Kasumi-1 (cell line): ENCODE measurements at places on chromosomes 1 and 21.

GRCh38 chr21:33441489-33442477, 38.0 kb downstream of the TMEM50B start:
- DNase-seq: no peak

DNA sequence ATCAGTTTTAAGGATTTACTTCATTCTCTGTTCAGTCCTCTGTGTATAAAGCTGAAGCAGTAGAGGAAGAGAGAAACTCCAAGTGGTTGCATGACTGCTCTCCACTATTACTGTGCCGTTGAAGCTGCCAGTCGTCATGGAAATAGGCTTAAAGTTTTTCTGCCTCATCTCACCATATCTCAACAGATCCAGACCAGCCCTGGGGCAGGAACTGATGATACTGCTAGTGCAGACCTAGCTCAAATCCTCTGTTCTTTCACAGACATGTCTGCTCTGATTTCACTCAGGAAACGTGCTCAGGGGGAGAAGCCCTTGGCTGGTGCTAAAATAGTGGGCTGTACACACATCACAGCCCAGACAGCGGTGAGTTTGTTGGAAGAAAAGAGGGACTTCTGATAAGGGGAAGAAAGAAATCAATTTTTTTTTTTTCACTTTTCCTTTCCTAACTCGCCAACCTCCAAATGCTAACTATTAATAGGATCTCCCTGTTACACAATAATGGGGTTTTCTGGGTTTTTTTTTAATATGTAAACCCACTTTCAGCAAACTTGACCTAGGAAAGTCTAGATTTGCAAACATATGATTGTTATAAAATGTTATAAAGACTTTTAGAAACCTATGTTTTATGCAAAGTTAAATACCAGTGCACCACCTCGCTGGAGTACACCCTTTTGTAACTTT, 22.2 kb upstream of the STRIP1 start:
- no peak for DNase-seq

DNA sequence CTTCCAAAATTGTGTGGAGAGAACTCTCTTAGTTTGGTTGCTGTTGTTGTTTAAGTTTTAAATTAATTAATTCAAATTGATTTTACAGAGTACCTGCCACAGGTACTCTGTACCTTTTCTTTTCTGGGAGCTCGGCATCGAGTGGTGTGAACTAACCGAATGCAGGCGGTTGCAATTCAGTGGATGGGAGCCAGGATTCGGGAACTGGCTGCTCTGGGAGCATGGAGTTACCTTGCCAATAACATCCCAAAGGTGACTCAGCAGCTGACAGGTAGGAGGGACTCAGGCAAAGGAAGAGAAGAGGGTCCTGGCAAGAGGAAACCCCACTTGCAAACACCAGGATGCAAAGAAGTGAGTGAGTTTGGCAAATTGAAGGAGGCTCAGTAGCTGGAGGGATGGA, 24.7 kb upstream of the KANK4 start:
- no peak for DNase-seq

DNA sequence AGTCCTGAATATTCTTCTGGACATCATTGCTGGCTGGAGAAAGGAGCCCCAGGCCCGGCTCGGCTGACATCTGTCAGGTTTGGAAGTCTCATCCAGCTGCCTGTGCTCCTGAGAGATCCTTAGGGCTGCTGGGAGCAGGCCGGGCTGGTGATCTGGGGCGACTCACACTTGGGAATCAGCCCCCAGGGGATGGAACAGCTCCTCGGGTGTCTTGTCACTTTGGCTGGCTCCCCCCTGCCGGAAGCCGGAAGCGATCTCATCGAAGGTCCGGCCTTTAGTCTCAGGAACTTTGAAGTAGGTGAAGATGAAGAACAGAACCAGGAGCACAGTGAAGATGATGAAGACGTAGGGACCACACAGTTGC, 31.8 kb downstream of the SLC2A1 start:
- no peak for DNase-seq

- no peak for DNase-seq
Observed at GRCh38 chr1:224131253-224131652, 17.3 kb downstream of the FBXO28 start.

GRCh38 chr1:19676438-19676922, 11.8 kb downstream of the HTR6 start:
- DNase-seq: peak; percentile 64

DNA sequence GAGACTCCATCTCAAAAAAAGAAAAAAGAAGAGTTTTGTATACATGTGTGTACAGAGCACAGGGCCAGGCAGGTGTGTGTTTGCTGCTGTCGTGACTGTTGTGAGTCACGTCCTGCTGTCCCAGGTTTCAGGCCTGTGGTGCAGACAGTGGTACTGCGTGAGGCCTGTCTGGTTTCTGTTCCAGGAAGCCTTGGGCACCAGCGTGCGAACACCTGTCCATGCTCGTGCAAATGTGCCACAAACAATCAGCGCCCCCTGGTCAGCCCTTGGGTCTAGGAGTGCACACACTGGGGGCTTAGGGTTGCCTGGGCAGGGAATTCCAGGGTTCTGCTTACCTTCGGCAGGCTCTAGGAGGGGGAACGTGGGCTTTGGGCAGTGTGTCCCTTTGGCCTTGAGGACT, 16.9 kb downstream of the GPR157 start:
- DNase-seq: no peak

GRCh38 chr1:116763116-116763786, 9.0 kb downstream of the CD2 start:
- no peak for DNase-seq

DNA sequence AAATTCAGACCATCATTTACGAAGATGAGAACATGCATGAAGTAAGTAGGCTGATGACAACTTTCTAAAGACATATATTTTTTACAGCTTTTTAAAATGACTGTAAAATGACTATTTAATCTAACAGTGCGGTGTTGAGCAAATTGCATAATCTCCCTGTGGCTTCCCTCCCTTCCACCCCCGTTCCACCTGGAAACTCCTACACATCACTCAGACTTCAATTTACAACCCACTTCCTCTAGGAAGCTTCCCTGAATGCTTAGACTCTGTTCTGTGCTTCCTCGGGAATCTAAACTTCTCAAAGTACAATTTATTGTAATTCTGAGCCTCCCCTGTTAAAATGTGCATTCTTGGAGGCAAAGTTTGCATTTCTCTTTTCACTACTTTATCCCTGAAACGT, 354.9 kb downstream of the DPYD start:
- DNase-seq: no peak

DNA sequence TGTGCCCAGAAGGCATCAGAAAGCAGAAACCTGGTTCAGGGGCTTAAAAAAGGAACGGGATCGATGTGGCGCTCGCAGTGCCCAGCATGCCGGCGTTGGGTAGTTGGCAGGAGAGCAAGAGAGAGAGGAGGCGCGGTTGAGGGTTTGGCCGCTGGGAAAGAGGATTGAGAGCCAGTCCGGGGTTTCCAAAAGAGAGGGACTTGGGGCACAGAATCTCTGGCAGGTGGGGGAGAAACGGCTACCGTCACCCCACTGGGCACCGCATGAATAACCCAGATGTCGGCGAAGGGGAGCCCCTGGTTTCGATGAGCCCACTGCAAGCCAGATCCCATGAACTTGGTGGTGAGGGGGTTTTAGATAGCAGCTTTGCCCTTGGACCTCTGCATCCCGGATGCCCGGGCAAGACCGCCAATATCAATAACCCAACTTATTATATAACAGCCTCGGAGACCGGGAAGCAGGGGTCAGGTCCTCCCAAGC, 60.4 kb upstream of the ACOT11 start:
- DNase-seq: no peak

DNA sequence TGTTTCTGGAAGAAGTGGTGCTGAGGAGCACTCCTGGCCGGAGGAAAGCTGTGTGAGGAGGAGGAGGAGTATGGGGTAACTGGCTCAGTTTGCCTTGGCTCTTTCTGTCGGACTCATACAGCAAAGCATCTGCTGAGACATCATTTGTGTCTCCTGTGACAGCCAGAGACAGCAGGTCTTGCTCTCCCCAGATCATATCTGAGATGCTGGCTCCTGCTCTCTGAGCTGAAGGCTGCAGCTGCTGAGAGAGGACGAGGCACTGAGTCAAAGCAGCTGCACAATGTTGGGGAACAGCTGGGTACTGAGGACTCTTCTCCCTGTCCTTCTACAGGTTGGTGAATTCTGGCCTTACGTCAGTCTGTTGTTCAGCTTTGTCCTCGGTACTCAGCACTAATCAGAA, 14.3 kb downstream of the OR2B11 start:
- no peak for DNase-seq

GRCh38 chr1:43554444-43554992, 23.8 kb downstream of the PTPRF start:
- DNase-seq: peak; percentile 68

GRCh38 chr1:67564193-67564592, 120.8 kb upstream of the GADD45A start:
- DNase-seq: no peak

DNA sequence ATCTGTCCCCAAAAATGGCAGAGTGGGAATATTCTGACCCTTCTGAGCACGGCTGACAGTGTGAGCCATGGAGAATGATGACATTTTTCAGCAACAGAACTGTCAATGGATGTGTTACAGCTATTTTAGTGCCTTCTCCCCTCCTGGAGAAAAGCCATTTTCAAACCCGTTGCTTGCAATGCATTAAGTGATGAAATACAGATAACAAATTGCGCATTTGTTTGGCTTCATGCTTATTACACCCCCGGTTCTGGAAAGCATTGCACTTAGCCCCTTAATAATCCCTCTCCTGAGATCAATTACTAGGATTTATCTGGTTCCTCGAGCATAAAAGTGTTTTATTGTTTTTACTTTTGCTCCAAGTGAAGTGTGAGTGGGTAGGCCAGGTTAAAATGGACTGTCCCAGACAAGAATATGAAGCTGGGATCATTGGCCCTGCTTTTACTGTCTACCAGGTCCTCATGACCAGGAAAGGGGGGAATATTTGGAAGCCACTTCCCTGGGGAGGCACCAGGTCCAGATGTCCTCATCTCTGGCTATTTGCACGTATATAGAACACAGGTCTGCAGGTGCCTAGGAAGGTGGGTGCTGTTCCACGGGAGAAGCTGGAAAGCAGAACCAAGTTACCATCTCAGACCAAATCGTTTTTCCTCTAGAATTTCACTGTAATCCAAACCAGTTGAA, 37.5 kb upstream of the HHAT start:
- no peak for DNase-seq

DNA sequence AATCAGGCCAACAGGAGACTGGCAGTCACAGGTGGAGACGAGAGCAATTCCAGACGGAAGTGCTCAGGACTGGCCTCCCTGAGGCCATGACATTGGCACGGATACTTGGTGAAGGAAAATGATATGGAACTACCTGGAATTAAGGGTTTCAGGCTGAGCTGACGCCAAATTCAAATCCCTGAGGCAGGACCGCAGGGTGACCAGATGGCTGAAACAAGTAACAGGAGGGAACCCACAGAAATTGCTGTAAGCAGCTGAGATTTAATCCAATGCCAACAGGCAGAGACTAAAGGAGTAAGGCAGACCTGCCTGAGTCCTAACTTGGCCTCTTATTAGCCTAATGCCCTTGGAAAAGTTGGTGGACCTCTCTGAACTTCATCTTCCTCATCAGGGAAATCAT, 76.2 kb downstream of the ERG start:
- no peak for DNase-seq

- DNase-seq: no peak
Observed at GRCh38 chr1:31569596-31570173, 6.6 kb upstream of the TINAGL1 start.

DNA sequence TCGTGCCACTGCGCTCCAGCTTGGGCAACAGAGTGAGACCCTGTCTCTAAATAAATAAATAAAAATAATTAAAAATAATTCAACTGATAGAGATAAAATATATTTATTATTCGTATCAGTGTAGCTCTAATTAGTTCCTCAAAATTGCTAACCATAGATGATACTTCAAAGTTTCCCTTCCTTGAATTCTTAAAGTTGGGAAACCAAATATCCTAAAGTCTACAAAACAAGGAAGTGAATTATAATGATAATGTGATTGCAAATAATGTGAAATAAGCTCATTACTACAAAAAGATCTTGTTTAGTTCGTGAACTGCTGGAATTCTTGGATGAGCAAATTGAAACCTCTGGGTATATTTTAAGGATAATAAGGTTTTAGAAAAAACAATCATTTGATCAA, 60.5 kb downstream of the NUP210L start:
- DNase-seq: no peak

GRCh38 chr21:41370840-41371684, 9.2 kb downstream of the MX2 start:
- no peak for DNase-seq

DNA sequence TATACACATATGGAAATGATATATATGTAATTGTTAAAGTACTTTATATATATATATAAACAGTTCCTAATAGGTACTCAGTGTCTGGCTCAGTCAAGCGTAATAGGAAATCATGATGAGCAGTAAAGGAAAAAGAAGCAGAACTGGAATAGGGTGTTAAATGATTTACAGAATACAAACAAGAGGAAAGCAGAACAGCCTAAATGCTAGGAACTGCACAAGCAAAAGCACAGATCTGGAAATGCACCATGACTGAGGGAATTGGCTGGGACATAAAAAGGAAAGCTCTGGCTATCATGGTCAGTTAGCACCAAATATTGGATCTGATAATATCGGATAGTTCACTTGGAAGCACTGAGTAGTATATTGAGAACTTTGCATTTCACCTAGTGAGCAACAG, 51.8 kb downstream of the SLC44A5 start:
- no peak for DNase-seq

- no peak for DNase-seq
Observed at GRCh38 chr1:1973716-1974642, 29.6 kb downstream of the CFAP74 start.

GRCh38 chr1:181140891-181141290, 52.4 kb downstream of the IER5 start:
- no peak for DNase-seq

DNA sequence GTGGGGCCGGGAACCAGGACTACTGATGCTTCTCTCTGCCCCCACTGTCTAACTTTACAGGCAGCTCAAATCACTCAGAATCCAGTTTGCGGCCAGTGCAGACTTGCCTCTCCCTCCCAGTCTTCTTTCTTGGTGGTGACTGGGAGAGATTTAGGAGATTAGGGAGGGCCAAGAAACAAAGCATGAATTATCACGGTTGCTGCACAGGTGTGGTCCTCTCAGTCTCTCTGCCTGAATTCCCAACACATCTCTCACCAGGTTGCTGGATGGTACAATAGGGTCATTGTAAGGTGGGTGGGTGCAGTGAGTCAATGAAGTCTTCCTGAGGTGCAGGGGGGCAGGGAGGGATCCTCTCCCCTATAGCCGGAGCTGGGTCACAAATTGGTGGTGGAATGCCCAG, 12.6 kb downstream of the S100A11 start:
- DNase-seq: no peak

- DNase-seq: no peak
Observed at GRCh38 chr1:53618500-53619366, 120.2 kb downstream of the GLIS1 start.

GRCh38 chr1:116772648-116773045, 18.4 kb downstream of the CD2 start:
- no peak for DNase-seq

GRCh38 chr1:84771895-84772294, 81.6 kb upstream of the SSX2IP start:
- DNase-seq: no peak

DNA sequence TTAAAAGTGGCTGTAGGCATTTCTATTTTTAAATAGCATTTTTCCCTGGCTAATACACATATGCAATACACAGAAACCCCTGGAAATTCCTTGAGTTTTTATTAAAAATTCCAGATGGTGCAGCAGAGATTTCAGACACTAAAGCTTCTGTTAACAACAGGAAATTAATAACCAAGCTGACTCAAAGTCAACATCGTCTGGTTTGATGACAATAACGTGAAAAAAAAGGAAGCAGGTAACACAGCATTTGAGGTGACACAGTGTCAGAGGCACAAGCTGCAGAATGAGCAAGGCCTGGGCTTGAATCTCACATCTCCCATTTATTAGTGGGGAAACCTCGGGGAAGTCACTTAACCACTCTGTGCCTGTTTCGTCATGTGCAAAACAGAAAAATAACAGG, 64.6 kb upstream of the GJB5 start:
- no peak for DNase-seq
